Activated CD4-positive, alpha-beta T cell treated with anti-CD3 and anti-CD28 coated beads for 36 hours (primary cell): ENCODE measurements at places on chromosomes 3 and 15.

- DNase-seq: no peak
Measured at GRCh38 chr3:137582484-137582883, 181.6 kb upstream of the SOX14 start.

DNA sequence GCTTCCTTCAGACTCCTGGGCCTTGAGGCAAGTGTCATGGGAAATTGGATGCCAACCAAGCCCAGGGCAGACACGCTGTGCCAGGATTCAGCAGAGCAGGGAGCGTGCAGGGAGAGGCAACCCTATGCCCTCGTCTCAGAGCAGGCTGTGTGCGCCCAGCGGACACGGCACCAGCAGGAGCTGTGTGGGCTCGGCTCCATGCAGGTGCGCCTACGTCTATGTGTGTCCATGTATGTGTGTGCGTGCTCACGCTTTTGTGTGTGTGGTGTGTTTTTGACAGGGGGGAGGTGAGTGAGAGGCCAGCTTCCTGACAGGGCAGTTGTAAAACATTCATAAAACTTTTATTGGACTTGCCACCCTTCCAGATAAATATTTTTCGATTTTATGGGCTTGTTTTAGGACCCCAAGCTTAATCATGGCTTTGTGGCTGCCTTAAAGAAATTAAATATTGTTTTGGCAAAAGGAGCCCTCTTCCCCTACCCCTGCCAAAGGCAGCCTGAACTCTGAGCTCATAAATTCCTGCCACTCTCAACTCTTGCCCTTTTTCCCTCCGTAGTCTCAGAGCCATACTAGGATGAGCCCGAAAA, 84.4 kb downstream of the DNAJB8 start:
- DNase-seq: no peak

GRCh38 chr15:38300395-38300794, 47.8 kb downstream of the SPRED1 start:
- DNase-seq: no peak

GRCh38 chr3:103752986-103753385, 1318.2 kb downstream of the ZPLD1 start:
- DNase-seq: no peak
